ENCODE measurements at places on chromosomes 2 and 18. TPM values are rescaled to one million over a fixed set of nuclear protein-coding genes. Genes with fewer than 3 reads are reported as not detected.
A peak's percentile ranks its signal among the peaks of the same experiment; 100 is the strongest.

FIGN gene
- total RNA-seq, result 2.7 TPM

ATL2 gene
- total RNA-seq, result 149 TPM

SERPINB10 gene
- total RNA-seq, result 3.9 TPM

PJVK gene
- total RNA-seq, result 5.9 TPM

NDC80 gene
- total RNA-seq, result 9.8 TPM

OTOS gene
- total RNA-seq, result not detected

SERPINB3 gene
- 49.5 TPM for total RNA-seq

IL36RN gene
- 10.9 TPM for total RNA-seq

WIPF1 gene
- total RNA-seq, result 32.4 TPM

ANKRD29 gene
- 6.1 TPM for total RNA-seq

DUSP2 gene
- 59.4 TPM for total RNA-seq

PLGLB1 gene
- 5.4 TPM for total RNA-seq

DNA sequence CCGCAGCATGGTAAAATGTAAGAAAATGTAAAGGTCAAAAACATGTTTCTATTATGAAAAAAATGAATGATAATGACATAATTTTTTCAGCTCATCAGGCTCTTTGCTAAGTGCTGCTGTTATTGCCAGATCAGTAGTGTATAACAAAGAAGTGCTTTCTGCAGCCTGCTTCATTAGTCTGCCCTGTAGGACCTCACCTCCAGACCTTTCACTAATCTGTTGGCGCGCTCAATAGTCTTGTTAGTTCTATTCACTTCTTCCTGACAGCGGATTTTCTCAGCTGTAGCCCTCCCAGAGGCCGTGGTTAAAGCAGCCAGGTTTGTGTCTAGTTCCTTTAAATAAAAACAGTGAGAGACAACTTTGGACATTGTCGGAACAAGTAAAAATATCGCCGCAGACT lies 97.7 kb downstream of the CDCA7 start:
- DNase-seq, result no peak

DNA sequence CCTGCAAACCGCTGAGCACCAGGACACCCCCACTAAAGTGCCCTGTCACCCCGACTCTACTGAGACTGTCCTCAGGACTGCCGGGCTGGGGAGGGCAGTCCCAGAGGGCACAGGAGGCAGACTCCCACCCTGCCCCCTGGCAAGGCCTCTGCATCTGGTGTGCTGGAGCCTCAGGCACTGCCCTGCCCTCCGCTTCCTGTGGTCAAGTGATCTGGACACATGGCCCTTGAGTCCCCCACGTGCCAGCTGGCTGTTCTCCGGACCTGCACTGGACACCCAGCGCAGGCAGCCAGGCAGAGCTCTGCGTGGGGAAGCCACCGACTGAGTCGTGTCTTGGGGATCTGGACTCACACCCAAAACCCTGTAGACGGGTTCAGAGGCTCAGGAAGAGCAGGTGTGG lies 217.7 kb downstream of the TWIST2 start:
- DNase-seq, result no peak

- no peak for DNase-seq
Measured at GRCh38 chr2:10188211-10188610, 65.7 kb downstream of the RRM2 start.

- no peak for DNase-seq
Measured at GRCh38 chr2:50785816-50786215, 246.1 kb downstream of the NRXN1 start.

DNA sequence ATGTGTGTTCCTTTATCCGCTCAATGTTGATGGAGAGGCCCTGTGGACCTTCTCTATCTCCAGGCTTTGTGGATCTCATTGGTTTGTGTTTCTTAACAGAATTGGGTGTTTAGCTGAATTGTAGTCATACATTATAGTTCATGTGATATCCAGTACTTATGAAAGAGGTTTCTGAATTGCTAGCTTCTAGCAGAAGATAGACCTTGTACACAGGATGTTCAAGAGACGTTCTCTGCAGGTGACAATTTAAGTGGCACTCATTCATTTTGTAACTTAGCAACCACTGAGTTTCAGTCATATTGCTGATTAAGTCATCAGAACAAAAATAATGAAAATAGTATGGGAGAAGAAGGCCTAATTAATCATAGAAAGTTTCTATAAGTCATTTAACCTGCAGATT lies 279.2 kb downstream of the ALPK2 start:
- no peak for DNase-seq

GRCh38 chr2:224832207-224832606 lies 116.0 kb upstream of the CCDC195 start:
- peak; percentile 12 for DNase-seq

GRCh38 chr2:84494070-84494469 lies 22.2 kb upstream of the DNAH6 start:
- no peak for DNase-seq

DNA sequence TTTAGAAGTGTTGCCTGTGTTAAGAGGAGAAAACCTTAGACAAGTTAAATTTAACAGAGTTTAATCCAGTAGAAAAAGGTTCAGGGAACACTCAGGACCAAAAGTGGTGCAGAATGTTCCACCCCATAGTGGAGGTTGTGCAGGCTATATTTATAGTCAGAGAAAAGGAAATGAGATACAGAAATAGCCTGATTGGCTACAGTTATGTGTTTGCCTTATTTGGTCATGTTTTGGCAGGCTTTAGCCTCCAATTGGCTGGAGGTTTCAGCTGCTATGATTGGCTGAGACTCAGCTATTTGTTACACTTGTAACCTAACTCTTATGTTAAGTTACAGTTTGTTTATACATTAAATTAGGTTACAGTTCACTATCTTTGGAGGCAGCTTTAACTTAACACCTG lies 4.2 kb downstream of the STAMBP start:
- DNase-seq, result no peak

- DNase-seq, result no peak
Measured at GRCh38 chr2:118834901-118835745, 12.3 kb downstream of the EN1 start.

- DNase-seq, result no peak
Measured at GRCh38 chr2:235983016-235983415, 185.2 kb downstream of the GBX2 start.

GRCh38 chr2:230327418-230328154 lies 593 bp downstream of the SP140L start:
- DNase-seq, result no peak

- no peak for DNase-seq
Measured at GRCh38 chr2:29105375-29105774, 9.8 kb upstream of the CLIP4 start.

DNA sequence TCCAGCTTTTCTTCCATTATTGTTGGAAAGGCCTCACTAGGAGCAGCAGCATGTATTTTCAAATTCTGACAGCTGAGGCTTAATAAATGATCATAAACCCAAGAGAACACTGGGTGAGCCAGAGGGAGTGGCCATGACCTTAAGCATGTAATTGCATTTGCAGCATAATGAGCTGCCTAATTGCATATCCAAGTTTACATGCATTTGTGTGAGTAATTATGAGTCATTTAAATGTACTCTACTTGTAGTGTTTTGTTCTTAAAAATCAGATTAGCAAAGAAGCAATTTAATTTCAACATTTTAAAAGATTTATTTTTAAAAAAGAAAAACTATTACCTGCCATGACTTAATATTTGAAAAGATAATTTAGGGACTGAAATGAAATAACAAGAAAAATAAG lies 74.8 kb downstream of the NOL10 start:
- no peak for DNase-seq

DNA sequence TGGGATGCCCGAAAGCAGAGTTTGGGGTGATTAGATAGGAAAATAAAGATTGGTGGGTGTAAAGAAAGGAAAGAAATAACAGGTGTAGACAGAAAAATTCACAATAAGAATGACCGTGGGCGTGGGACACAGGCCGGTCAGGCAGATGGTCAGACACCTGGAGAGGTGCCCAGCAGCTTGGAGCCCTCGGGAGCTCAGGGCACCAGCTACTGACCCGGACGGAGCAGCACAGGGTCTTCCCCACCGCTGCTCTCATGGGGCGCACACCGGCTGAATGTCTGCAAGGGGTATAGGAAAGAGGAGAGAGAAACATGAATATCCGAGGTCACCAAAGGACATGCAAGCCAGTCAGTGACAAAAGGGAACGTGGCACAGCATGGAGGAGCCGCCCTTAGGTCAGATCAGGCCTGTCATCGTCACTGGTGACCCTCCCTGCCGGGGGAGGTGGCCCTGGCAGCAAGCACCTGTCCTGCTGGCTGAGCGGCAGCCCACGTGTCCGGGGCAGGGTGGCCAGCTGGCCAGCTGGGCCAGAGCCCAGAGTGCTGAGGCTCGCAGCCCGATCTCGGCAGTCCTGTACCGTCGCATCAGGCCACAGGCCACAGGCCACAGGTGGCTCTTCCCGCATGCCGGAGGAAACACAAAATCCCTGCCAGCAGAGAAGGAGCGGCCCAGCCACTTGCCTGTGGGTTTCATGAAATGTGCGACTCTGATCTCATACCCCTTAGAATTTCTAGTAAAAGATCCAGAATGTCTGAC lies 112.0 kb upstream of the NDUFV2 start:
- no peak for DNase-seq

DNA sequence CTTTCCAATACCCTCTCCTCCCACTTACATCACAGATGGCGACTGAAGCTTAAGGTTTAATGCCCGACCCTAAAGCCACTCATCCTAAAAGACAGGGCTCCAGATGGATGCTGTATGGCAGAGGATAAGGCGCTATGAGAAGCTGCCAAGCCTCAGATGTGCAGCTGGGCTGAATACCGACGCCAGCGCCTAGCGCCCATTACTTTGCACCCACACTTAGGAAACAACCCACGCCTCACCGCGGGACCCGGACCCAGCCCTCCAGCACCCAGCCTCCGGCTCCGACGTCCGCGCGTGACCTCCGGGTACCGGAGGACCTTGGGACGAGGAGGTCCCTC lies 335 bp downstream of the TRAK2 start:
- DNase-seq, result no peak

GRCh38 chr2:193806088-193806774 lies 1611.5 kb upstream of the TMEFF2 start:
- no peak for DNase-seq

DNA sequence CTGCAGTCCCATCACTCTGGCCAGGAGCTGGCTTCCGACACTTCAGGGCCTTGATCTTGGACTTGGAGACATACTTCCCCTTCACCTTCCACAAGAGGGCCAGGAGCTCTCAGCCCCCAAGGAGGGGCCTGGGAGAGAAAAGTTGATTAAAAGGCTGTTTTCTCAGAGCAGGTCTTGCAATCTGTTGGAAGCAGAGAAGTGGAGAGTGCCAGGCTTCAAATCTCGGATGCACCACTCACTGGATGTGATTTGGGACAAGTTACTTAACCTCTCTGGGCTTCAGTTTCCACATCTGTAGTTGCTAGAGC lies 255.3 kb downstream of the CYP26B1 start:
- no peak for DNase-seq

GRCh38 chr2:110113961-110114591 lies 1.5 kb downstream of the MALL start:
- DNase-seq, result no peak

GRCh38 chr2:168174756-168175155 lies 72.6 kb downstream of the STK39 start:
- DNase-seq, result no peak

GRCh38 chr2:86027922-86028765 lies 77.5 kb downstream of the POLR1A start:
- peak; percentile 10 for DNase-seq

DNA sequence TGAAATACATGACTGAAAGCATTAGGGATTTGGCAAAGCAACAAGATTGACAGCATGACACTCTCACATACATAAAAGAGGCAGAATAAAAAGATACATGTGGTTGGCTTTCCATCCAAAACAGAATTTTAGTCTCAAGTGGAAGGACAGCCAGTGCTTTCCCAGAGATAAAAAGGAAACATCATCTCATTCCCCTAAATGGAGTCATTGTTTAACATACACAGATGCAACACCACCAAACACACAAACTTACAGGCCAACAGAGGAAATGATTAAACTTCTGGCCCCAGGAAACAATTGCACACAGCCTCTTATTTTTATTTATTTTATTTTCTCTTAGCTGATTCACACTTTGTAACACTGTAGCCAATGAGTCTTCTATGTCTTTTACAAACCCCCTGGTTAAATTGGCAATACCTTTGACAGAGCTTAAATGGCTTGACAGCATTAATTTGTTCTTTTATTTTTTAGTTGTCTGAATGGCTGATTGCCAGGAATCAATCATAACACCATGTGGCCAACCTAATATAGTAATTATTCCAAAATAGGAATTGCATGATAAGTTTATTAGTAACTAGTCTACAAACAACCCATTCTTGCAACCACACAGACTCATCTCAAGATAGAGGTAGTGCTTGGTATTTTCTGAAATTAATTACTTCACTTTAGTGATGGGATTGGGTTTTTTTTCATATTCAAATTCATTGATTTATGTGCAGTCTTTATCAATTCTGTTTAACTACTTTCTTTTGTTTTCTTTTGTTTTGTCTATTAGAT lies 190.5 kb downstream of the RND3 start:
- peak; percentile 88 for DNase-seq

- DNase-seq, result no peak
Measured at GRCh38 chr2:203675086-203675485, 31.4 kb upstream of the CD28 start.

GRCh38 chr18:5311301-5311989 lies 15.9 kb upstream of the ZBTB14 start:
- DNase-seq, result peak; percentile 37

GRCh38 chr18:13354402-13354801 lies 135.8 kb downstream of the LDLRAD4 start:
- DNase-seq, result no peak

DNA sequence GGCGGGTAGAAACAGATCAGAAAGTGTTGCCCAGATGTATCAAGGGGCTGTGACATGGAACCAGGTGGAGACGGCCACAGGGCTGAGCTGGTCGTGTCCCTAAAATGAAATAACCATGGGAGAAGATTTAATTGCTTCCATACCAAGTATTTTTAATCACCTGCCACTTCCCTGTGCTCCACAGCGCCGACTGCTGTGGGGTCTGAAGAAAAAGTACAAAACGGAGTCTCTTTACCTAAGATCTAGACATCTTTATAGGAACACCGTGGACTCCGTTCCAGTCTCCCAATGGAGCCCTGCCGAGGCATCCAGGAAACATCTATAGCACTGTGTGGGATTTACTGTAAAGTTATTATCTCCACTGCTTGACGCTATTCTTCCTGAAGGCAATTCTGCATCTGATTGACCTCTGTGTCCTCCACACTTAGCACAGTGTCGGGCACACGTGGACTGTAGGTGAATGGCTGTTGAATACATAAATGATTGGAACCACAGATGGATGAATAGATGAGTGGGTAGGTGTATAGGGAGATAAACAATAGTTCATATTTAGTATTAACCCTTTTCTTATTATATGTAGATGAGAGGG lies 21.6 kb upstream of the GYPC start:
- DNase-seq, result no peak

GRCh38 chr2:144515696-144516410 lies 4.1 kb downstream of the ZEB2 start:
- peak; percentile 61 for DNase-seq
